CD4-positive, alpha-beta T cell treated with Interleukin-17A for 4 hours (primary cell): ENCODE measurements at places on chromosomes 11 and 22.

DNA sequence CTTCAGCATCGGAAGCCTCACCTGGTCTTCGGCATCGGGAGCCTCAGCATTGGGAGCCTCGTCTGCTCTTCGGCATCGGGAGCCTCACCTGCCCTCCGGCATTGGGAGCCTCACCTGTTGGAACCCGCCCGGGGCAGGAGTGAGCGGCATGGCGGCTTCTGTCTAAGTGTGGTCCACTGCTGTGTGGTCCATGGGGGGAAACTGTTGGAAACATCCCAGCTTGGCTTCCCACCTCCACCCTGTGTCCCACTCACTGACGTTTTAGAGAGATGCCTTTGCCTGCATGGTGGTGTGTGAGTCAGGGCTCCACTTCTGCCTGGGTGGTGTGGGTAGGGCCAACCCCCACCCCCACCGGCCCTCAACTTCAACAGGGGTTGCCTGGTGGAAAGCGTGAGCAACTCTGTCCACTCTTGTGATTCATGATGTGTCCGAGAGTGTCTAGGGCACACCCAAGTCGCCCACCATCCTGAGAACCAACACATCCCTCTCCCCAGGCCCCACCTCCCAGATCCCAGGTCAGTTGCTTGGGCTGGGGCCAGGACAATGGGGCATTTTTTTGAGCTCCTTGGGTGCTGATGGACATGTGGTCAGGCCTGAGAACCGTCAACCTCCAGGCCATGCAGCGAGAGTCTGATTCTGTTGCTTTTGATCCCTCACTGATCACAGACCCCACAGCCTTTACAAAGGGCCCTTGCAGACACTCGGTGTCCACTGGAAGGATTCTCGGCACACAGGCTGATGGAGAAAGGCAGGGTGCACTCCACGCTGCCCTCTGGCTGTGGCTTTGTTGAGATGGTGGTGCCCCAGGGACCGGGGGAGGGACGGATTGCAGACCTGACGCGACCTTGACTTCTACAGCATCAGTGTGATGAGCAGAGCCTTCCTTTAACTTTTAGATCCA, 406.7 kb downstream of the TBC1D22A start:
- DNase-seq, result peak; percentile 2

- no peak for DNase-seq
These were observed 70.8 kb downstream of the KCNJ1 start for GRCh38 chr11:128796270-128796669.

GRCh38 chr11:11407763-11408084, 54.7 kb upstream of the CSNK2A3 start:
- DNase-seq, result no peak

DNA sequence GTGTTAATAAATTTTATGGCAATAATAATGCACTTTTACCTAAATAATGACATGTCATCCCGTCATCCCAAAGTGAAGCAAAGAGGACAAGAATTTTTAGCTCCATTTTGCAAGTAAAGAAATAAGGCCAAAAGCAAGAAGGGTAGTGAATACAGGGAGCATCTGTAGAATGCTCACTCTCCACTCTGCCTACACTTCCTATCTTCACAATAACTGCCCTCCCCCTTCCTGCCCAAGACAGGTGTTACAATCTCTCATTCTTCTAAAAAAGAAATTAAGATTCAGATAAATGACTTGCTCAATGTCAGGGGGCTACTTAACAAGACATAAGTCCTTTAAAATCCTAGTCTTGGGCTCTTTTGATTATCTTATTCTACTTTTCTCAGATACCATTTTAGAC, 8.9 kb downstream of the RDX start:
- no peak for DNase-seq

DNA sequence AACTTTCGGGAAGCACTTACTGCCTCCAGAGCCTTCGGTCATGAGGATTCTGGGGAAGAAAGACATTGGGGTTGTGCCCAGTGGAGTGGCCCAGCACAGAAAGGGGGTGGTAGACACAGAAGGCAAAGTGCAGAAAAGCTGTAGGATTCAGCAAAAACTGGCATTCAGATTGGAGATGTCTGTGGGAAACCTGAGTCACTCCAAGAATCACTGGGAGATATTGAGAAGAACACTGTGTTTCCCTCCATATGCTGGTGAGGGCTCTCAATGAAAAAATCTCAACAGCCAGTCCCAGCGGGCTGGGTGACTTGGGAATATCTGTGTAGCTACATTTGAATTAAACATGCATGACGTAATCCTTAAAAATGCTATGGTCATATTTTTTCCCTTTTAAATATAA, 61.2 kb upstream of the RCN1 start:
- no peak for DNase-seq

GRCh38 chr11:8598506-8598905, 4.5 kb upstream of the STK33 start:
- DNase-seq, result no peak

DNA sequence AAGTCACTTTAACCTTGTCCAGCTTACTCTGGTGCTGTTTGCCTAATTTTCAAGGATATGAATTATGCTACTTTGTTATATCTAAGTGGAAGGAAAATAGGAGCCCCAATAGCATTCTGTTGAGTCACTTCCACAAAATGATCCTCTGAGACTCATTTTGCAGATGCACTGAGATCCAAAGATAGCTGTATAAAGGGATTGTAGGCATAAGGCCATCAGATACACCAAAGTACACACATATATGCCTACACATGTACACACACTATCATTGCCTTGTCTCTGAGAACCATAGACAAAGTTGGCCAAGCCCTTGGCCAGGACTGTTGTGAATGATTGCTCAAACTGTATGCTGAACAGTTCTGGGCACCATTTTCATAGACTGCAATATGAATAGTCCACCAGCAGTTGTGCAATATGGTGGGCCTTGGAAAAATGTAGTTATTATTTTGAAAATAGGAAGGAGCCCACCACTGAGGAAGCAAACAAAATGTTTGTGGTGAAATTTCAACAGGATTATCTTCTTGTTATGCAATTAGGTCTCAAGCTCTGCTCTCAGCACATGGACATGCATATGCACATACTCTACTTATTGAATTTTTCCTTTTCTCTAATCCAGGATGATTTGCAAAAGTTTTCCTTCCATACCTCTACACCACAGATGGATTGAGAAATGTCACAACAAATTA, 186.0 kb upstream of the CTSC start:
- DNase-seq, result no peak

- DNase-seq, result no peak
These were observed 59.4 kb upstream of the SYT13 start for GRCh38 chr11:45345491-45345890.

- DNase-seq, result peak; percentile 29
These were observed 2.0 kb upstream of the EHD1 start for GRCh38 chr11:64880240-64881001.

- no peak for DNase-seq
These were observed 21.4 kb downstream of the MN1 start for GRCh38 chr22:27780161-27780575.

GRCh38 chr11:83827940-83828554, 541.9 kb upstream of the CCDC90B start:
- DNase-seq, result no peak

GRCh38 chr11:103875855-103876510, 160.5 kb upstream of the DDI1 start:
- DNase-seq, result no peak

- peak; percentile 89 for DNase-seq
These were observed 16.6 kb upstream of the ARHGAP8 start for GRCh38 chr22:44735518-44736428.

- no peak for DNase-seq
These were observed 10.6 kb downstream of the FOLR1 start for GRCh38 chr11:72202571-72202970.

- no peak for DNase-seq
These were observed 10.9 kb downstream of the FAM76B start for GRCh38 chr11:95778699-95779098.

GRCh38 chr11:44531116-44531504, 34.4 kb upstream of the CD82 start:
- DNase-seq, result no peak

DNA sequence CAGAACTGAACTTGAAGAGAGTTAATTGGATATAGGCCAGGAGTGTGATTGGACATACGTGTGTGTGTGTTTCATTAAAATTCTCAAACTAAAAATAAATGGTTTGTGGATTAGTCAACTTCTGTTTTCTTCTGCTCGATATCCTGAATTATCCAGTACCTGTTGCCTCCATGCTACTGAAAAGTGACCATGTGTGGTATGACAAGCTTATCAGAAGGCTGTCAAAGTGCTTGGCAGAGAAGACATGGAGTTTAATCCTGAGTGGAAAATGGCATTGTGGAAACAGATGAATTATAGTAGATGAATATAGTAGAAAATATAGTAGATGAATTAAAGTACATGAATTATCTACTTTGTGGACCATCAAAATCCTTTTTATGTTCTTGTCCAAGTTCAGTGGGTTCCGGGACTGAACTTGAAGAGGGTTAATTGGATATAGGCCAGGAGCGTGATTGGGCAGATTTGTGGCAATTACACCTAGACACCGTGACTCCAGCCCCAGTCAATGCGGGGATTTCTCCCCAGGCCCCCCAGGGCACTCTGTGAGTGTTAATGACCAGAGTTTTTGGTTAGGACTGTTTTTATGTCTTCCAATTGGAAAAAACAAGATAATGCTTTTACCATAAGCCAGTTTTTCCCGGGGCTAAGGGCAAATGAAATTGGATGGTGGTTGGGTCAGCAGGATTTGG, 30.1 kb downstream of the GRAMD1B start:
- no peak for DNase-seq

GRCh38 chr11:76335842-76336241, 45.1 kb downstream of the THAP12 start:
- DNase-seq, result no peak

- DNase-seq, result no peak
These were observed 5.6 kb downstream of the DDX6 start for GRCh38 chr11:118785362-118785761.

DNA sequence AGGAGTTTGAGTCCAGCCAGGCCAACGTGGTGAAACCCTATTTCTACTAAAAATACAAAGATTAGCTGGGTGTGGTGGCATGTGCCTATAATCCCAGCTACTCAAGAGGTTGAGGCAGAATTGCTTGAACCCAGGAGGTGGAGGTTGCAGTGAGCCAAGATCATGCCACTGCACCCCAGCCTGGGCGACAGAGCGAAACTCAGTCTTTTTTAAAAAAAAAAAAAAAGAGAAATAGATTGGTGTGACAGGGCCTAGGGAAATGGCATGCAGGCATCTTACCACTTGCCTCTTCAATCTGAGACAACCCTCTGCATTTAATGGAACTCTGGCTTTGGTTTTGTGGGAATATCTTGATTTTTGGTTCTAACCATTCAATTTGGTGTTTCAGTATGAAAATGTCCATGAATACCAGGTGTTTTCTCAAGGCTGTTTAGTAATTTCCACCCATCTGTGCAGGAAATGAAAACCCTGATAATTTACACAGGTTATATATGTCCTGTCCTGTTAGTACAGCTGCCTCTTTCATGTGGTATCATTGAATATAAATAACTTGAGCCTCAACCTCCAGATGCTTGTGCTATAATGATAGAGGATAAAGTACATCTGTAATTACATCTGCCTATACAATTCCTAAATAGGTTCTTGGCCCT, 8.4 kb downstream of the XBP1 start:
- DNase-seq, result no peak

- DNase-seq, result no peak
These were observed 68.3 kb downstream of the SPECC1L start for GRCh38 chr22:24338726-24339451.

- DNase-seq, result no peak
These were observed 385.5 kb upstream of the SYN3 start for GRCh38 chr22:33443683-33444082.

DNA sequence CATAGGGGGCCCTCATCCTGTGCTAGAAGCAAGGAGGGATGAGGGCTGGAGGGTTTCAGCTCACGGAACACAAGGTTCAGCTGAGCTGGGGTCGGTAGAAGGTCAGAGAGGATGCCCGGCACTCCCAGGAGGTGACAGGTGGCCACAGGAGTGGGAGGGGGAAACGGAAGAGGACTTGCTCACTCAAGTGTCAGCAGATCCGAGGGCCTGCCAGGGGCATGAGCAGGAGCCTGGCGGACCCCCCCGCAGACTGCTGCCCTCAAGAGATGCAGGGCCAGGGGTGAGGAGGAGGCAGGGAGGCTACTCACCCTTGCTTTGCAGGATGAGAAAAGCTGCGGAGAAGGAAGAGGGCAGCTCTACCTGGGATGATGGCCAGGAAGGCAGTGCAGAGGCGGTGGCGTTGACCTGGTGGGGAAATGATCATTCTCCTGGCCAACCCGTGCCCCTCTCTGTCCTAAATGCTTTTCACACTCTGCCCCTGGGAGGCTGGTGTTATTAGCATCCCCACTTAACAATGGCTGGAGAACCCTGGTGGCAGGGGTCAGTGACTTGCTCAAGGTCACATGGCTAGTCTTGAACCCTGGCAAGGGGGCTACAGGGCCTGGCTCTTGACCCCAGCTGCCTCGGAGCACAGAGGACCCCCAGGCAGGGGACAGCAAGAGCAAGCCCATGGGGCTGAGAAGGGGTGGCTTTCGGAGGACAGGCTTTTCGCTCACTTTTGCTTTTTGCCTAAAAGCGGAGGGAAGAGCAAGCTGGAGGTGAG, 30.1 kb upstream of the CSNK1E start:
- DNase-seq, result no peak

- no peak for DNase-seq
These were observed 164.9 kb downstream of the MIAT start for GRCh38 chr22:26822313-26822712.

DNA sequence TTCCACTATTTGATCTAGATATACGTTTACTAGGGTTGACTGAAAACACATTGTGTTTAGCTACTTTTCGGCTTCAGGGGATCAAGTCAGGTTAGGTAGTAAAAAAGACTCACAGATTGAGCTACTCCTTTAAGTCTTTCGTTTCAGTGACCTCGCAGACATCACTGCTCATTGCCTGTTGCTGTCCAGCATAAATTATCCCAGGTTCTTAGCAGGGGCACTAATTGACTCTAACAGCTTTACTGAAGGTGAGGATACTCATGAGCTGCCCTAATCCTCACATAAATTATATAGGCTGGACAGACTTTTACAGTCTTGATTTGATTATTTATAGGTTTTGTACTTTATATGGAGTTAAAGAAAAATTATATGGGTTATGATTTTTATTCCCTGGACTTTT, 3.7 kb downstream of the CARD18 start:
- no peak for DNase-seq

GRCh38 chr22:39847477-39847876, 46.1 kb downstream of the ENTHD1 start:
- no peak for DNase-seq

GRCh38 chr11:76276046-76276780, 69.9 kb upstream of the WNT11 start:
- no peak for DNase-seq

DNA sequence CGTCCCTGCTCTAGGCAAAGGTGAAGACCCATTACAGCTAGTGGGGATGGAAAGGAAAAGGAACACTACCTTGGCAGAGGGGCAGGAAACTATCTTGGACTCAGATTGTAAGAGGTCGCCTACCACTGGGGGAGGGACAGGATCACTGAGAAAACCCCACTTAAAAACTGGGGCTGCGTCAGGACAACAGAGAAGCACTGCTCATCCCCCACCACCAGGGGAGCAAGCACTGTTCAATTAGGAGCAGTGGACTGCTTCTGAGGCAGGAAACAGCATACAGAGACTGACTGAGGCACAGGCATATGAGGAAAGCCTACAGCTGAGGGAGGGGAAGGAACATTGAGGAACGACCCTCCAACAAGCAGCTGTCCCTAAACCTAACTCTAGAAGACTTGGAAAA, 20.8 kb upstream of the DLAT start:
- DNase-seq, result peak; percentile 17
